NCI-H1694 treated with DMSO at 0.1 percent for 48 hours (cell line): ENCODE measurements at places on chromosomes 12 and 14.
A peak's percentile ranks its signal among the peaks of the same experiment; 100 is the strongest.

- no peak for DNase-seq
Measured at GRCh38 chr14:98229656-98230366, 1042.2 kb downstream of the BCL11B start.

GRCh38 chr12:121774968-121775474 lies 18.5 kb downstream of the RHOF start:
- no peak for DNase-seq

- DNase-seq = no peak
Measured at GRCh38 chr12:46131732-46132469, 136.9 kb downstream of the SLC38A1 start.

DNA sequence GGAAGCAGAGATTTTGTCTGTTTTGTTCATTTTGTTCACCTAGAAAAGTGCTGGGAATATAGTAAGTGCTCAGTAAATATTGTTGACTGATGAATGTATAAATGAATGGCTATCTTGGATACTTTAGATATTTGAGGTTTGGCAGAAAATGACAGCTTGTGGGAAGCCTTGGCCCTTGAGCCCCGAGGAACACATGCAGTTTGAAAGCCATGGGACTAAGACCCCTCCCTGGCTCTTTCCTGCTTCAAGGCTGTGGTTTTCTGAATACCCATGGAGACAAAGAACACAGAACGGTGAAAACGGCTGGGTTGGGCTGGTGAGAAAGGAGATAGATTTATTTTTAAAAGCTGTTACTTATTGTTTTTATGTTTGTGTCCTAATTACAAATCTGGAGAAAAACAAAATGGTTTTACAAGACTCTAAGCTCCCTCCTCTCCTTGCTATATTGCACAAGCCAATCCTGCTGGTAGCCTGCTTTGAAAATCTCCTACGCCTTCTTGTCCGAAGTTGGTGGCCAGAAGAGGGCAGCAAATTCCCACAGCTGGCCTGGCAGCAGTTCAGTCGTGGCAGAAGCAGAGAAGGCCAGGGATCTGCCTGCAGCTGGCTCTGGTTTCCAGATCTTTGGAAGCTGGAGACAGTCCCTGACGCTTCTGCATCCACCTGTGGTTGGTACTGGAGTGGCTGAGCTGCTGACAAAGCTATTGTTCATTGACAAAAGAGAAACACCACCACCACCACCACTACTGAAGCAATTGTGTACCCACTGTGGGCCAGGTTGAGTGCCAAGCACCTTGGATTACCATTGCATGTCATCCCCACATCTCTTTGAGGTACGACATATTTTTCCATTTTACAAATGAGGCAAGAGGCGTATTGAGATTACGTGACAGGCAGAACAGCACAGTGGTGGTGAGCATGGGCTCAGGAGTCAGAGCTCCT lies 5.2 kb upstream of the KRT85 start:
- DNase-seq = peak; percentile 74

GRCh38 chr14:24051789-24052655 lies at the start of gene CARMIL3:
Gene CARMIL3, plus strand, starts transcription at chr14:24052009. Its CDS starts 145 bp downstream, at chr14:24052154.
- peak; percentile 41 for DNase-seq

DNA sequence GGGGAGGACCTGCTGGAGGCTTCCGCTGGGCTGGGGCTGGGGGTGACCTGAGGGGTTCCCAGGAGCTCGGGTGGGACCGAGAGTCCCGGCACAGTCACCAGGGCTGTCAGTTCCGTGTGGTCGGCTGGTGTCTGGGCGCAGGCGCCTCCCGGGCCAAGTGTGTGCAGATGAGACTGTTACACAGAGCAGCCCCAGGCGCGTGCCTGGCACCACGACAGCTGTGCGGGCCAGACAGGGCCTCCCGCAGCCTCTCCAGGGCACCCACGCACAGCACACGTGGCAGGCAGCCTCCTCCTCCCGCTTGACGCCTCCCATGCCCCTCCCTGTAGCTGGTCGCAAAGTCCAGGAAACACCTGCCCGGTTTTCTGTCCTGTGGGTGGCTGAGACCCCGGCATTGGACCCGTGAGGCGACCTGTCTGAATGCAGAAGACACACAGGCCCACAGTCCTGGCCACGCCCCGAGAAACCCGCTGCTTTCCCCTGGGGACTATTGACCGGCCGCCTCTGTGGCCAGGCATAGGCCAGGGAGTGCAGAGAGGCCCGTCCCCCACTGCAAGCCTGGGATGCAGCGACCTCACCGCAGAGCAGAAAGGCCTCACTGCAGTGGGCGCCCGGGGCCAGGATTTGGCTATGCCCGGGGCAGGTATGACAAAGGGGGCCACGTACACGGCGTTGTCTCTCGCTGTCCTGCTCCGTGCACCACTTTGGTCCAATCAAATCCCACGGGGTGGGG lies 12.1 kb upstream of the GALNT9 start:
- no peak for DNase-seq

- DNase-seq = no peak
Measured at GRCh38 chr12:106291342-106291741, 11.2 kb upstream of the TCP11L2 start.

DNA sequence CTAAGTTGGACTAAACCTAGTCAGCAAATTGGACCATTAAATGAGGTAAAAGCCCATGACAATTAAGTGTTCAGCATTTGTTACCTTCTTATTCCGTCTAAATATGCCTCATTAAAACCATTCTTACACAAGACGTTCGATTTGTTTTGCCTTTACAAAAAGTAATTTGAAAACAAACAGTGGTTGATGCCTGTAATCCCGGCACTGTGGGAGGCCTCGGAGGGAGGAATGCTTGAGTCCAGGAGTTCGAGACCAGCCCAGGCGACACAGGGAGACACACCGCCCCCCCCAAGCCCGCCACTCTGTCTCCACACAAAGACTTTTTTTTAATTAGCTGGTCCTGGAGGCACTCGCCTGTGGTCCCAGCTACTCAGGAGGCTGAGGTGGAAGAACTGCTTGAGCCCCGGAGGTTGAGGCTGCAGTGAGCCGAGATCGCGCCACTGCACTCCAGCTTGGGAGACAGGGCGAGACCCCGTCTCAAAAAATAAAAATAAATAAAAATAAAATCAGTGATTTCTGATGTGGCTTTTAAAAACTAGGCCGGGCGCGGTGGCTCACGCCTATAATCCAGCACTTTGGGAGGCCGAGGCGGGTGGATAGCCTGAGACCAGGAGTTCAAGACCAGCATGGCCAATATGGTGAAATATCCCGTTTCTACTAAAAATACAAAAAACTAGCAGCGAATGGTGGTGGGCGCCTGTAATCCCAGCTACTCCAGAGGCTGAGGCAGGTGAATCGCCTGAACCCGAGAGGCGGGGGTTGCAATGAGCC lies 856 bp upstream of the EIF4B start:
- no peak for DNase-seq

DNA sequence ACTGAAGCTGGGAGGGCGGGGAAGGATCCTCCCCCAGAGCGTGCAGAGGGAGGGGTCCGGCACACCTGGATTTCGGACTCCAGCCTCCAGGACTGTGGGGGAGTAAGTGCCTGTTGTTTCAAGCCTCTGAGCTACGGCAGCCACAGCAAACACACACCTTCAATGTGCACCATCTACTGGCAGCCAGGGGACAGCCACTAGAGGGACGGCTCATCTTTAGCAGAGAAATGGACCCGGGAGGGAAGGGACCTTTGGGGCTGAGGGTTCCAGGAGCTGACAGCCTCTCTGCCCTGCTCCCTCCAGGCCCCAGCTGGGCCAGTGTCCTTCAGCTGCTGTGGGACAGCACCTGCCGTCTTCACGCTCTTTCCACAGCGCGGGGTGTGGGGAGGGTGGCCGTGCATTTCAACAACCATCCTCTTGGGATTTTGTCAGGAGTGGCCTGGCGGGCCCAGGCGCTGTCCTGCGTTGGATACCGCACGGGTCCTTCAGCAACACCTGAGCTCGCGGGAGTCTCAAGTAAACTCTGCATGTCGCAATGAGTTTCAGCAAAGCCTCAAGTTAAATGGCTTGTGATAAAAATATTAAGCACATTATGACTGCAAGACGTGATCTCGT lies 209.2 kb upstream of the C14orf180 start:
- peak; percentile 92 for DNase-seq

GRCh38 chr12:104372061-104372720 lies 68.7 kb downstream of the EID3 start:
- no peak for DNase-seq

DNA sequence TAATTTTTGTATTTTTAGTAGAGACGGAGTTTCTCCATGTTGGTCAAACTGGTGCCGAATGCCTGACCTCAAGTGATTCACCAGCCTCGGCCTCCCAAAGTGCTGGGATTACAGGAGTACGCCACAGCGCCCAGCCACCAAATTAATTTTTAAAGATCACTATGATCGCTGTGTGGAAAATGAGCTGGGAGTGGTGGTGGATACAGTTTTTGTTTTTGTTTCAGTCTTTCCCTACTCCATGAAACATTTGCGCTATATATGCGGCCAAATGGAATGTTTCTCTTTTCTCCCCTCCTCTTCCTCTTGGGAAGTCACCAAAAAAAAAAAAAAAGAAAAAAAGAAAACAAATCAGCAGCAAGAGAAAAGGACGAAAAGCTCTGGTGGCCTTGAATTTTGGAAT lies 20.8 kb upstream of the P2RX4 start:
- DNase-seq = no peak

GRCh38 chr14:88327497-88327896 lies 4.4 kb upstream of the KCNK10 start:
- DNase-seq = no peak
